Naive B cell (primary cell): ENCODE measurements at places on chromosomes 5 and 9. TPM values are rescaled to one million over a fixed set of nuclear protein-coding genes. Genes with fewer than 3 reads are reported as not detected.

The PRSS3 gene
- not detected for polyA plus RNA-seq

The EHMT1 gene
- polyA plus RNA-seq: 31.9 TPM

- DNase-seq: no peak
Measured at GRCh38 chr9:35237311-35237710, 75.5 kb downstream of the UNC13B start.

- peak; percentile 25 for DNase-seq
Measured at GRCh38 chr5:137629646-137630045, 106.2 kb downstream of the KLHL3 start.

DNA sequence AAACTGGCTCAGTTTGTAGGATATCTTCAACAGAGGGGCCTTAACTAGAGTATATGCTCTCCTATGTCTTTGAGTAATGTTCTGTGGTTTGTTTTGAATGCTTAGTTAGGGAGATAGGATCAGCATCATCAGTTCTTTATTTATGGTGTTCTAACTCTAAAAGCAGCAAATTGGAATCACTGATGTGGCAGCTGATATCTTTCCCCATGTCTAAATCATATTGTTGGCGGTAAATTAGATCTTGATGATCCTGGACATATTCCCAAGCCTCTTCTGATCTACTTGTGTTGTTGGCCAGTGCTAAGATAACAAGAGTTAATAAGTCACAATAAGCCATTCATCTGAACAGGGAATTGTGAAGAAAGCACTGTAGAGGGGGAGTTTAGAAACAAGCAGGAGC lies 332.4 kb upstream of the DAB2 start:
- no peak for DNase-seq

- no peak for DNase-seq
Measured at GRCh38 chr9:99288830-99289229, 66.7 kb downstream of the SEC61B start.

The DOK3 gene
- polyA plus RNA-seq: 32.0 TPM

GRCh38 chr5:144484124-144484897 lies 313.6 kb downstream of the KCTD16 start:
- no peak for DNase-seq

- no peak for DNase-seq
Measured at GRCh38 chr5:133266527-133266878, 214.7 kb downstream of the HSPA4 start.

DNA sequence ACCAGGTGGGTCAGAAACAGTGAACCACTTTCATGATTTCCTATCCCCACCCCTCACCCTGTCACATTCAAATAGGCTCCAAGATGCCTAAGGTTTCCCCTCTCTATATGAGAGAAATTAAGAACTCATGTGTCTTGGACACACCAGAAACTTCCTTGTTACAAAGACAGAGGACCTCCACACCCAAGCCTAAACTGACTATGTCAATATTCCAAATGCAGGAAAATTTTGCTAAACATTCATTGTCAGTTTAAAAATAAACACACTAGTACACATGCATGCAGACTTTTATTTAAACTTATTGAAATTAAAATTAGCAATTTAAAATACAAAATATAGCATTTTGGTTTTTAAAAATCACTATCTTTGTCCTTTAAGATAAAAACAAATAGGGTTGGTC lies 26.2 kb downstream of the SKIC3 start:
- no peak for DNase-seq

The P4HA2 gene
- not detected for polyA plus RNA-seq

The MCIDAS gene
- not detected for polyA plus RNA-seq

DNA sequence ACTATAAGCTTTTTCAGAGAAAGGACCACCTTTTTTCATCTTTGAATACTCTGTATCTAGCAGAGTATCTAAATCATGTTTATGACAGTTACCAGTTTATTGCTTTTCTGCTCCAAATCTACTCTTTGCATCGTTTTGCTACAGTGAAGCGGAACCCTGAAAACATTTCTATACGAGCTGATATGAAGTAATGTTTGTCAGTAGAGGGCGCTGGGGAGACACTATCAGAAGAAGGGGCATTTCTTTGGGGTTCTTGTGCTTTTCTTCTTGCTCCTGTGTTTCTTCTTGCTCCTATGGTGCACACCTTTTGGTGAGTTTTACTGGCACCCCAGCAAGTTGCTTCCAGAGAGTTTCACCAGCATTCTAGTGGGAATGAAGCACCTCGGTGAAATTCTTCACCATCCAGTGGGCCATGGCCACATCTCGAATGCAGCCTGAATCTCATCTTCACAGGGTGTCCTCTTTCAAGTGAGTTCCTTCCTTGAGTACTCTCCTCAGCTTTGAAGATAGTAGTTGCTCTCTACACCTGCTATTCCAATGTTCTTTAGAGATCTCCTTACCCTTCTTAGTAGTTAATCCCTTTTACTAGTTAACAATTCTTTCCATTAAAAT lies 98.4 kb downstream of the FGF1 start:
- no peak for DNase-seq
